IPS DF 6.9 (cell line): ENCODE measurements at places on chromosomes 6 and 20.

- H3K27me3 ChIP-seq = no peaks in the 10 kb centered on the region
- H3K4me1 ChIP-seq = no peaks in the 10 kb centered on the region
- H3K27ac ChIP-seq = no peak overlapping the region
- no peaks in the 10 kb centered on the region for H3K36me3 ChIP-seq
Measured at GRCh38 chr6:150981095-150981494, 115.6 kb downstream of the MTHFD1L start.

DNA sequence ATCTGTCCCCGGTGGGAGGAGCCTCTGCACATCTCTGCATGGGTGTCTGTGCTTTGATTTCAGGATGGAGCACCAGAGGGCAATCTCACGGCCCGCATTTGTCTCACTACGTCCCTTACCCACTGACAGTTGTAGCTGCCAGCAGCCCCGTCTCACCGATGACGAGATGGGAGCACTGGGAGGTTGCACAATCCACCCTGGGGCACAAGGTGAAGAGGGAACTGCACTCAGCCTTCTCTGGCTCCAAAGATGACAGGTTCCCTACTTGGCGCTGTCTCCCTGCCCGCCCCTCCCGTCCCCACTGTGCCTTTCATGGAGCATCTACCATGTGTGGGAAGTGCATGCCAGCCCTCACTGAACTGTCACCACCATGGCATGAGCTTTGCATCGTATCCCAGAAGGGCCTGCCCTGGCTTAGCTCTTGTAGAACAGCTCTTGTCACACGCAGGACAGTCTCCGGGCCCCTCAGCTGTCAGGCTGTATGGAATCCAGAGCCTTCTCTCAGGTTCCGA, 99.9 kb upstream of the PMEPA1 start:
- peaks cover 1% of the 10 kb centered on the region for H3K4me1 ChIP-seq
- no peak overlapping the region for H3K27ac ChIP-seq
- H3K27me3 ChIP-seq = no peaks in the 10 kb centered on the region
- H3K4me3 ChIP-seq = no peak overlapping the region
- no peak for DNase-seq
- H3K36me3 ChIP-seq = no peaks in the 10 kb centered on the region

DNA sequence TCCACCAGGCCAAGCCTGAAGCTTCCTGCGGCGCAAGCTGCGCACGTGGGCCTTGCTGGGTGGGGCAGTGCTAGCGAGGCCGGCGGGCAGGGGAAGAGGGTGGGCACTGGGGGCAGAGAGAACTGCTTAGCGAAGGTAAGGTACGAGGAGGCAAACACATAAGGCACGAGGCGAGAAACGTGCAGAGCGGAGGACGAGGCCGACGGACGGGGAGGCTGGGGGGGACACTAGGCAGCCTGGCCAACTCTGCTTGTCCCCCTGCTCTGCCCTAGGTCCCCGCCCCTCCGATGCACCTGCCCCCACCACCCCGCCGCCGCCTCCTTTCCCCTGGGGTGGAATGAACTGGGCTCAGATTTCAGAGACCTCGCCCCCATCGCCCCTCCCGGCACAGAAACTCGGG, 2.1 kb downstream of the HLA-DQB1 start:
- H3K27me3 ChIP-seq = no peaks in the 10 kb centered on the region
- H3K27ac ChIP-seq = no peak overlapping the region
- H3K4me3 ChIP-seq = no peak overlapping the region
- no peaks in the 10 kb centered on the region for H3K36me3 ChIP-seq
- no peak for DNase-seq

- no peak overlapping the region for H3K27ac ChIP-seq
- peaks cover under 1% of the 10 kb centered on the region; the same call in 1 of the 2 replicates for H3K36me3 ChIP-seq
- no peaks in the 10 kb centered on the region for H3K4me1 ChIP-seq
- H3K4me3 ChIP-seq = no peak overlapping the region
- DNase-seq = no peak
Measured at GRCh38 chr6:148525453-148525852, 182.8 kb downstream of the SASH1 start.

GRCh38 chr6:143449714-143450452, 612 bp downstream of the ADAT2 start:
- H3K4me1 ChIP-seq = no peaks in the 10 kb centered on the region
- DNase-seq = no peak
- H3K27ac ChIP-seq = no peak overlapping the region
- H3K27me3 ChIP-seq = 0 out of 2 replicates have a peak, but pooled peaks cover 1% of the 10 kb centered on the region

GRCh38 chr6:130520801-130521200, 155.0 kb downstream of the TMEM200A start:
- no peak overlapping the region for H3K27ac ChIP-seq
- no peak for DNase-seq
- no peak overlapping the region for H3K4me3 ChIP-seq
- no peaks in the 10 kb centered on the region for H3K4me1 ChIP-seq
- H3K36me3 ChIP-seq = no peaks in the 10 kb centered on the region

GRCh38 chr20:24783631-24784492, 165.2 kb upstream of the CST7 start:
- peak; percentile 33 for DNase-seq
- no peak overlapping the region for H3K4me3 ChIP-seq
- H3K4me1 ChIP-seq = no peaks in the 10 kb centered on the region

- peaks cover 2% of the 10 kb centered on the region; the same call in 1 of the 2 replicates for H3K36me3 ChIP-seq
- H3K27me3 ChIP-seq = no peaks in the 10 kb centered on the region
- H3K4me3 ChIP-seq = no peak overlapping the region
- H3K27ac ChIP-seq = no peak overlapping the region
- H3K4me1 ChIP-seq = no peaks in the 10 kb centered on the region
Measured at GRCh38 chr6:42629845-42630244, 66.0 kb downstream of the UBR2 start.

GRCh38 chr6:22954749-22955385, 385.5 kb downstream of the HDGFL1 start:
- H3K4me3 ChIP-seq = no peak overlapping the region
- peaks cover 2% of the 10 kb centered on the region; the same call in 1 of the 2 replicates for H3K4me1 ChIP-seq
- H3K27ac ChIP-seq = no peak overlapping the region
- no peaks in the 10 kb centered on the region for H3K27me3 ChIP-seq
